ENCODE measurements at places on chromosomes 7 and 10. TPM values are rescaled to one million over a fixed set of nuclear protein-coding genes. Genes with fewer than 3 reads are reported as not detected.

Gene POLR2J2
- 2.7 TPM for total RNA-seq

Gene MALRD1
- 0.47 TPM for total RNA-seq

Gene GDF2
- total RNA-seq = not detected

Gene SEC24C
- 42.2 TPM for total RNA-seq

Gene PNLIPRP2
- total RNA-seq = not detected

Gene DYNC1I1
- total RNA-seq = 38.8 TPM

Gene AGAP9
- 1.6 TPM for total RNA-seq

Gene BHLHA15
- total RNA-seq = not detected

Gene SLC39A12
- not detected for total RNA-seq

Gene ABCB4
- 4.2 TPM for total RNA-seq

Gene PLAU
- 4.9 TPM for total RNA-seq

Gene SGCE
- total RNA-seq = 20.1 TPM

Gene PTF1A
- not detected for total RNA-seq

Gene SYT15
- 1.9 TPM for total RNA-seq

Gene MET
- 13.1 TPM for total RNA-seq

Gene SEMA3C
- total RNA-seq = 66.5 TPM

Gene SPDYE11
- not detected for total RNA-seq

Gene NPC1L1
- total RNA-seq = 0.19 TPM

Gene ATP6V1F
- total RNA-seq = 101 TPM

Gene SKIDA1
- 2.7 TPM for total RNA-seq

Gene AKR1C4
- not detected for total RNA-seq

Gene OR6V1
- not detected for total RNA-seq

Gene STRIP2
- 17.1 TPM for total RNA-seq

Gene WAPL
- total RNA-seq = 21.9 TPM

Gene SLC26A5
- not detected for total RNA-seq

Gene INMT
- total RNA-seq = 49.5 TPM

Gene FAM241B
- total RNA-seq = 5.3 TPM

Gene GPR26
- total RNA-seq = not detected

Gene HOXA4
- not detected for total RNA-seq

Gene MYH16
- total RNA-seq = not detected

Gene PRKAR2B
- total RNA-seq = 21.8 TPM

Gene WIPF3
- total RNA-seq = 8.0 TPM

Gene IL6
- total RNA-seq = 0.69 TPM

Gene DIP2C
- total RNA-seq = 30.8 TPM

Gene RBP4
- total RNA-seq = 1.1 TPM

Gene H2BK1
- total RNA-seq = not detected

Gene DRGX
- total RNA-seq = not detected

Gene DCLRE1A
- total RNA-seq = 5.1 TPM

Gene NPFFR1
- not detected for total RNA-seq
